ENCODE measurements at places on chromosomes 2 and 18.

DNA sequence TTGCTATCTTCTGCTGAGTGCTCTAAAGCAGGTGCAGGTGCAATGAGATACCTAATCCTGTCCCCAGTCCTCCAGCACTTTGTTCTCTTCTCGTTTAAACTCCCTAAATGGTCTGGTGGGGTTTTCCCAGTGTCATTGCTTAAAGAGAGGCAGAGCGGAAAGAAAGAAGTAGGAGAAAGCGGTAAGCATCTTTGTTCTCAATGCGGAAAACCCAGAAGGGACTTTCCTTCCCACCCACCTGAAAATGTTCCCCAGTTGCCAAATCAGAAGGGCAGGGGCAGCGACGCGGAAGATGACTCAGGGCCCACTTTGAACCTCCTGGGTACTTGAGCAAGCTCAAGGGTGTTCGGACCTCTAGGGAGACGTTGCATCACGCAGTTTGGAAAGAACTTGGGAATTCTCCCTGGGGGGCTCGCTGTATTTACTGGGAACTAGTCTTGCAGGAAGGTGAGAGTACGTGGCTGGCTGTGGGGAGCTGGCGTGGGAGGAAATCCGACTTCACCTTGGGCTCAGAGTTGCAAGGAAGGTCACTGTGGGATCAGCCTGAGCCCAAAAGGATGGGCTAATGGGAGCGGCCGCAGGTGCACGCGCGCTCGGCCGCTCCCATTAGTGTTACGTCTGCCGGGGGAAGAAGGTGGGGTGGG is 589 bp upstream of the SGPP2 start:
- peak; percentile 49 for DNase-seq

DNA sequence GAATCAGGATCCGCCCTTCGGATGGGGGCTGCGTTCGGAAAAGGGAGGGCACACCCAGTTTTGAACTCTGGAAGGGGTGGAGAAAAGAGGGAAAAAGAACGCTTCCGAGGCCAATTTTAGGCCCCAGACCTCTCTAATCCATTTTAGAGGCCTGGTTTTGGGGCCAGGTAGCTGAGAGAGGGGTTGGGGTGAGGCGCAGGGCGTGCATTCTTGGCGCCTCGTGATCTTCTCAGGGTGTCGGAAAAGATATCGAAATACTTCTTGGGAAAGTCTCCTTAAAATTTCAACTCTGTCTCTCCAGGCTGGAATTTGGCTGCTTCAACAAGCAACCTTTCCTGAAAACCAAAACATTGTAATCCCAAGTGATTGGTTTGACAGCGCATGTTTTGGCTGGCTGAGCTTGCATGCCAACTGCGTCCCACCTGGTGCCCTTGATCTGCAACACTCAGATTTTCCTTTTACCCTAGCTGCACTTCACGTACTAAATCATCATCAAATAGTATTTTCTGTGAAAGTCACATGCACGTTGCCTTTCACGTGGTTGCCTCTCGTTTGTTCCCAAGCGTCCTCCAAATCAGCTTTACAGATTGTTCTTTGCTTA is 864 bp upstream of the XPO1 start:
- peak; percentile 56 for DNase-seq

DNA sequence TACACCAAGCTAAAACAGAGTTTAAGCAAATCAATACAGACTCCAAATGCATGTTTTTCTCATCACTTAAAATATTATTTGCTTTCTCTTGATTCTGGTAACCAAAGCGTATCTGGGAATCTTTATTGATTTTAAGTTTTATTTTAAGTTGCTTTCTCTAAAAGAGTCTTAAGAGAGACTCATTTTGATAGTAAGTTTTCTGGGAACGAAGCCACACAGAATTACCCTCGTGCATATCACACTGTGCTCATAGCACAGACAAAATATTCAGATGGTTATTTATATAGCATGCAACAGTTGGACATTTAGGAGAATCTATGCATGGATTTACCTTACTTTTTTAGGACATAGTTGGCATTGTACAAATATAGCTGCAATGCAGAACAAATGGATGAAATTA is 597.5 kb upstream of the NRXN1 start:
- no peak for DNase-seq

GRCh38 chr2:8414946-8415879 is 266.6 kb upstream of the ID2 start:
- no peak for DNase-seq

- no peak for DNase-seq
These were observed 116.7 kb upstream of the NPAS2 start for GRCh38 chr2:100703213-100703612.

- DNase-seq, result no peak
These were observed 3.1 kb upstream of the MATN3 start for GRCh38 chr2:20015482-20016083.

DNA sequence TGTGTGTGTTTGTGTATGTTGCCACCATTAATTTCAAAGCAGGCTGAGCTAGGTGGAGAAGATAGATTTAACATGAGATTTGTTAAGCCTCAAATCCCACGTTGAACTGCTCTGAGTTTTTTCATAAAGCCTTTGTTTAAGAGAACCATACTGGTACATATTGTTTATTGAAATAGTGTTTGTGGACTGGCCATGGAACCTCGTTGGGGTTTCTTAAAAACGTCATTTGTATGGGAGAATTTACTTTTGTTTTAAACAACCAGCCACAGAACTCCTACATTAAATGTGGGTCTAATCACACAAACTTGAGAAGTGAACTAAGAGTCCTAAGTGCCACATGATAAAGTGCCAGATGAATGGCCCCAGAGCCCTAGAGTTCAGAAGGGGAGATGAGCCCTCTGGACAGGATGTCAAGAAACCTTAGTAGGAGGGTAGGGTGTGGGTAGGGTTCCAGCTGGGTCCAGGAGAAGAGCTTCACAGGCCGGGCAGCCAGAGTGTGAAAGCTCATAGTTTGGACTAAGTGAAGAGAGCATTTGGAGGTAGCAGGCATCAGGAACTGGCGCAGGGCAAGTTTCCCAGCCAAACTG is 120.6 kb upstream of the EML6 start:
- no peak for DNase-seq

GRCh38 chr2:196101325-196101991 is 32.8 kb upstream of the DNAH7 start:
- DNase-seq, result no peak

DNA sequence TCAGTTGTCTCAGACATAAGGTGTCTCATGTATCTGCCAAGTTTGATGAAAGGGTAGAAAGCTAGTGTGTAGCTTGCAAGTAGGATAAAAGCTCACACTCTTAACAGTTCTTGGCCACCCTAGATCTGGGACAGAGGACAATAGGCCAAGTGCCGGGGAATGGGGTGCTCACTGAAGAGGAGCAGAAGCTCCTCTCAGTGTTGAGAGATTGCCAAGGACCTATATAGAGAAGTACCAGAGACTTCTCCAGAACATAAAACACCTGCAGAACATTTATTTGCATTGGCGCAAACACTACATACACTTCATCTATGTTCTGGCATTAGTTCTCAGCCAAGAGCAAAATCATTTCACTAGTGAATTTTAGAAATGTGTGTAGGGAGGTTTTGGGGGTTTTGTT is 2.9 kb upstream of the GTF3C3 start:
- DNase-seq, result no peak

DNA sequence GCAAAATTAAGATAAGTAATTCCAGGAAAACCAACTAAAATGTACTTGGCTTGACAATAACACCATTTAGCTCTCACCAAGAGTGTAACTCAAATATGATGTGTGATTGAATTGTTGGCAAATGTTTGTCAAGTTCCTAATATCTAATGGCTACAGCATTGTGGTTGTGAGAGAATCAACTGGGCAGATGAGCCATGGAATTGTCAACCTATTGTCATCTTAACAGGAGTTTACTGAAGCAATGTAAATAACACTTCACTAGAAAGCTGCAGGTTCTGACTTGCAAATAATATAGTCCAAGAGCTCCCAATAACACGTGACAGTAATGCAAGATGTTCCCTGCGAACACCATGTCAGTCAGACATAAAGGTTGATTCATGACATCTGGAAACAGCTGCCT is 495.2 kb upstream of the MEIS1 start:
- DNase-seq, result no peak

DNA sequence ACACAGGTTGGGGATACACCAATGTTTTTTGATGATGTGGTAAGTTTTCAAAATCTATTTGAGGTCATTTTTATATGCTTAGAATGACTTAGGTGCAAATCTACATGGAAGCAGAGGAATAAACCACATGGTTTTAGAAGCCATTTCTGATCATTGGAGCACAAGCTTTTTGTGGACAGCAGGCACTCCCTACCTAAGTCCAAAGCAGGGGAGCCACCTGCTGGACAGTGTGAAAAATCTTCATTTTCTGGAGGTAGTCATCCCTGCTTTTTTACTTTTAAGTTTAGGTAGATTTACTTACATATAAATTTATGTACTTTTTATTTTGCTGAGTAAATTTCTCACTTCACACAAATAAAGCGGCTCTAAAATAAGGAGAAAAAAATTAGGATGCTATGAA is 323.2 kb downstream of the PLCL1 start:
- peak; percentile 12 for DNase-seq

DNA sequence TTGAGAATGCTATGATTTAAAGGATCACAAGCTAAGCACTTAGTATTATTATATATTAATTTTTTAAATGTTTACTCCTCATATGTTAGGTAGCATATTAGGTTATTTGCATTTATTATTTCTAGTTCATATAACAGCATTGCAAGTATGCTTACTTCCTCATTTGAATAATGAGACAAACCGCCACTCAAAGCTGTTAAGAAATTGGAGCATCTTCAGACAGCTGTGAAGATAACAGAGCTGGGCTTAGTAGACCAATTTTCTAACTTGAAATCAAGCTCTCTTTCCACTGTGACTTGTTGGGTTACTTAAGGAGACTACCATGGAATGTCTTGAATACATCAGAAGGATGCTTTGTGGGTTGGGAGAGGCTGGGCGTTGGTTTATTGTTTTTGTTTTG is 139.3 kb downstream of the ASXL3 start:
- no peak for DNase-seq

GRCh38 chr2:205964111-205964761 is 121.7 kb downstream of the INO80D start:
- DNase-seq, result no peak

DNA sequence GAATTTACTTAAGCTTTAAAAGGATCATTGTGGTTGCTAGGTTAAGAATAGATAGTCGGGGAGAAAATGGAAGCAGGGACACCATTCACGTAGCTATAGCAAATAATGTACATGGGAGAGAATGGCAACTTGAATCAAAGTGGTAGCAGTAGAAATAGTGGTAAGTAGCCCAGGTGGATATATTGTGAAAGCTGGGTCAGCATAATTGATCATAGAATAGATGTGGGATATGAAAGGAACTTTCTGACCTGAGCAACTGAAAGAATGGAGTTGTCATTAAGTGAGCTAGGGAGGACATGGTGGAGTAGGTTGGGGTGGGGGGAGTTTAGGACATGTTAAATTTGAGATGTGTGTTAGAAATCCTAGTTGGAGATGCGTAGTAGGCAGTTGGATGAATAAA is 2.2 kb downstream of the SGO2 start:
- DNase-seq, result no peak

- no peak for DNase-seq
These were observed 904.8 kb upstream of the CHAC2 start for GRCh38 chr2:52862801-52863200.

- no peak for DNase-seq
These were observed 204.1 kb downstream of the CELF4 start for GRCh38 chr18:37361335-37362157.

GRCh38 chr2:43944915-43945314 is 50.9 kb downstream of the LRPPRC start:
- DNase-seq, result no peak

DNA sequence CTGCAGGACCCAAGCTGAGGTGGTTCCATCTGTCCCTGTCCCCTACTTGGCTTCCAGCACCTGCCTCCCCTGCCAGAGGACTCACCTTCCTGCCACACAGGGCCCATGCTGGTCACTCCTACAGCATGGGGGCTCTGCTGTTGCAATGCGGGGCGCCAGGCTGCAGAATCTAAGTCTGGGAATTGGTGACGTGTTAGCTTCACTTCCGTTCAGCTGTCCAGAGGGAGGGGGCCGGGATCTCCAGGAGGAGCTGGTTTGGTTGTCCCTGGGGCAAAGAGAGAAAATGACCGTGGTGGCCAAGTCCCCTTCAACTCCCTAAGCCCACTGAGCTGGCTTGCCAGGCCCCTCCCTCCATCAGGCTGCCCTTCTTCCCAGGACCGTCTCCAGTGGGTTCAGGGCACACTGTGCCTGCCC is 69.5 kb downstream of the IL1R2 start:
- no peak for DNase-seq

- DNase-seq, result no peak
These were observed 7.3 kb upstream of the CXCR4 start for GRCh38 chr2:136125236-136125635.

GRCh38 chr2:58501371-58502160 is 260.4 kb upstream of the FANCL start:
- DNase-seq, result no peak

- no peak for DNase-seq
These were observed 4.3 kb downstream of the SOX11 start for GRCh38 chr2:5696404-5696944.

- no peak for DNase-seq
These were observed 7.6 kb downstream of the TRIP12 start for GRCh38 chr2:229914171-229914570.

- DNase-seq, result no peak
These were observed 230.7 kb downstream of the RND3 start for GRCh38 chr2:150256736-150257135.

DNA sequence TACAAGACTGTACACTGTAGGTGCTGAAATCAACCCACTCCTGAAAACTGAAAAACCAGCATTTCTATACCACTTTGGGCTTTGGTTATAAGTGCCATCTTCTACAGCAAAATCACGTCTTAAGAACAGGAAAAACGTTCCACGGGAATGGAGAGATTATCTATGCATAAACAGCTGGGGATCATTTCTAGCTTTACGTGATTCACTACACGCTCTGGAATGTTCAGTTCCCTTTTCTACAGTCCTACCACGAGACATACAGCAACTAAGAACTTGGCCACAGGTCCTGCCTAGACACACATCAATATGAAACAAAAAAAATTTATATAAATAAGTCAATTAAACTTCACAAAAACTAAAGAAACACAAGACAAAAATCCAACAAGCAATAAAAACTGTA is 3.6 kb downstream of the CXCR4 start:
- no peak for DNase-seq

- DNase-seq, result no peak
These were observed 34.3 kb upstream of the PPP1CB start for GRCh38 chr2:28717339-28717758.

GRCh38 chr2:84173041-84173440 is 286.0 kb downstream of the SUCLG1 start:
- no peak for DNase-seq

DNA sequence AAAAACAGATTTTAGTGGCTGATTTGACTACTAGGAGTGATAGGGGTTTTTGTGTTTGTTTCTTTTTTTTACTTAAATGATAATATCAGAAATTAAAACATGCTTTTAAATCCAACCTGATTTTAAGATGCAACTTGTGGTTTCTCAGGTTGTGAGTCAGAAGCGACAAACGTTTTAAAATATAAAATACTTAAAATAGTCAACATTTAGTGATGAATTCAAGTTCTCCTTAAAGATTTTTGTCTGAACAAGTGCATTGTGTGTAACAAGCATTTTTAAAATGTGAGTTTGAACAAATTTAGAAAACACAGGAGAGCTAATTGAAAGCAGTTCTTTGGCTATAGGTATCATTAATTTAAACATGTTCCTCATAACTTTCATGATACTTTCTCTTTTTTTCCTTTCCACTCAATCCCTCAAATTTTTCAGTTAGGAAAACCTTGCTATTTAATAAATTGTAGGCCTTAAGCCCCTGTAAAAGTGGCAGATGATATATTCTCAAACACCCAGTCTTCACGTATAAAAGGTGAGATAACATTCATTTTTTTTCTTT is 3.6 kb downstream of the TBR1 start:
- no peak for DNase-seq

GRCh38 chr2:105576440-105577241 is 168.1 kb upstream of the NCK2 start:
- DNase-seq, result no peak

Measured in stimulated activated CD4-positive, alpha-beta T cell treated with anti-CD3 and anti-CD28 coated beads, TNF-alpha, amount 100 ng/mL, for 48 hours (primary cell).